ENCODE measurements at places on chromosomes 3 and 15. TPM values are rescaled to one million over a fixed set of nuclear protein-coding genes. Genes with fewer than 3 reads are reported as not detected.

DNA sequence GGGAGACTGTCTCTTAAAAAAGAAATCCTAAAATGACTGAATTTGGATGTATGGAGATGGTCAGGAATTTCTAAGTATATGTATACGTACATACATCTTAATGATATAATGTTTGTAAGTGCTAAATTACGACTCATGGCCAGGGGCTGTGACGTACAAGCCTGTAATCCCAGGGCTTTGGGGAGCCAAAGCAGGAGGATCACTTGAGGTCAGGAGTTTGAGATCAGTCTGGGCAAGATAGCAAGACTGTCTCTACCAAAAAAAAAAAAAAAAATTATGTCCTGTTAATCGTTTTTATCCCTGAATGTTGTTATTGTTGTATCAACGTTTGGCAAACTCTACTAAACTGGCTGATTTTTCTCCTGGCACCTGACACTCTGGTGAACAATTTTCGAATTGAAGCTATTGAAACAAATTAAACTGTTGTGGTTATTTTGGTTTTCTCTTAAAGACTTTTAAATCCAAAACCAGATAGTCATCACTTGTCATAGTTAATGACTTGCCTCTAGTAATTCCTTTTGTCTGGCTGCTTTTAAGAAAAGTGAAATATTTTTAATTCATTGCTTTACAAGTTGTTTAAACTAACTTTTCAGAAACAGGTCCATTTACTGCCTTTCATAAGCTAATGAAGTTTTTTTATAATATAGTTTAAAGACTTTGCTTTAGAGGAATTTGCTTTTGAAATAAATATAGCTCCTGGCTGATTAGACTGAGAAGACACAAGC is 7.0 kb downstream of the MORF4L1 start:
- DNase-seq, result no peak

DNA sequence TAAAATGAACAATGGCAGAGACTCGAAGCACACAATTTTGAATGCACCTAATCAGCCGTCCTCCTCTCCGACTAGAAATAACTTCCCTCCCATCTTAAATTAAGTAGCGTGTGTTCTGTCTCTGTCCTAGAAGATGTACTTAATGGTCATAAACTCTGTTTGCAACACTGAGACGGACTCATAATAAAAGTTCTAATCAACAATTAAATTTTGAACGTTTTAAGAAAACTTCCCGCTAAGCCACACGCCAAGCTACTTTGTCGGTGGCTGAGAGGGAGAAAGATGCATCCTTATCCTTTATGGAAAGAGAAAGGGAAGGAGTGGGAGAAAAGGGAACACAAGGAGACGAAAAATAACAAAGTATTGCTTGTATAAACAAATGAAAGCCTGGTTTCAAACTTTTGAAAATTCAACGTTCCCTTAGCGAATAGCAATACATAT is 989 bp downstream of the GNB4 start:
- DNase-seq, result peak; percentile 18

GRCh38 chr3:38573111-38573510 is 76.4 kb downstream of the SCN5A start:
- DNase-seq, result no peak

DNA sequence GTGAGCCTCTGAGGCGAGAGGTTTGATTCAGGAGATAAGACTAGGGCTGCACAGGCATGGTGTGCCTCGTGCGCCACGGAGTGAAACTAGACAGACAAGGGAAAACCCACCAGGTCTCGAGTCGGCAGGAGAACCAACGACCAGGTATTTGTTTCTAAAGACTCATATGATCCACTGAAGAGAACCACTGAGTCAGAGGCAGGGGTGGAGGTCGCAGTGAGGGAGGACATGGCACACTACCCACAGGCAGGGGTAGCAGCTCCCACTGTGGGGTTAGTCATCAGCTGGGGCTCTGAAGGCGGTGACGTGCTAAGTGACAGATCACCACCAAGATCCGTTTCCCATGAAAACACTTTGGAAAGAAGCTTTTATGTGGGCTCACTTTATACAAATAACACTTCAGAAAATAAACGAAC is 45.7 kb downstream of the CHSY1 start:
- DNase-seq, result no peak

DNA sequence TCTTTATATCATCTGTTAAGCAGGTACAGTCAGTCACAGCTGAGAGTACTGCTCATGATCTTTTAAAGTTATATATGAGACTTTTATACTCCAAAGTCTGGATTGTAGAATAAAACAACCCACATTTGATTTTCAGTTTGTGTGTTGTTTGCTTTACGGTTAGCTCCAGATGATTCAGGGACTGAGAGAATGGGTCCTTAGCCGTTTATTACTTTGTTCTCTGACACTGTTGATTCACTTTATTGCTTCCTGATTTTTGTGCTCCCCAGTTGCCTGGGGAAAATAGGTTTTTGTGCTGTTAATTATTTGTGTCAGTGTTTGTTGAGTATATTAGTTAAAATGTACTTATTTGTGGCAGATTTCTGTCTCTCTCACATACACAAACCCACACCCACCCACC is 8.6 kb upstream of the EBLN2 start:
- no peak for DNase-seq

DNA sequence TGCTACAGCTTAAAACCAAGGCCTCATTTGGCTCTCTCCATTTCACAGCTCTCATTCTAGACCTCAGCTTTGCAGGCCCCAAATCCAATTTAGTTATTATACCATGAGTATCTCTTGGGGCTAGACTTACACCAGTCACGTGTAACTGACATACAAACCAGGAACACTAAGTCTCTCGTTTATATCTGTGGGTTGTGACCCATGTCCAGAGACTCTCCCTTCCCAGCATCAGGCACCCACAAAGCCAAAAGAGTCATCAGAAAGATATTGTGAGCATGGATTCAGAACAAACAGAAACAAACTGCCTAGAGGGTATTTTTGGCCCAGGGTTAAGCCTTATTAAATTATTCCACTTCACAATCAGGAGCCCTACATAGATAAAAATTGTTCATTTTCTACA is 5.6 kb upstream of the CCDC13 start:
- no peak for DNase-seq

- peak; percentile 73 for DNase-seq
These were observed 154.0 kb upstream of the PRICKLE2 start for GRCh38 chr3:64379221-64379620.

- no peak for DNase-seq
These were observed 1.3 kb downstream of the HDDC3 start for GRCh38 chr15:90930861-90931574.

GRCh38 chr3:126340081-126340511 is 17.1 kb downstream of the KLF15 start:
- DNase-seq, result no peak

- no peak for DNase-seq
These were observed 21.4 kb upstream of the ABHD17C start for GRCh38 chr15:80673561-80674244.

DNA sequence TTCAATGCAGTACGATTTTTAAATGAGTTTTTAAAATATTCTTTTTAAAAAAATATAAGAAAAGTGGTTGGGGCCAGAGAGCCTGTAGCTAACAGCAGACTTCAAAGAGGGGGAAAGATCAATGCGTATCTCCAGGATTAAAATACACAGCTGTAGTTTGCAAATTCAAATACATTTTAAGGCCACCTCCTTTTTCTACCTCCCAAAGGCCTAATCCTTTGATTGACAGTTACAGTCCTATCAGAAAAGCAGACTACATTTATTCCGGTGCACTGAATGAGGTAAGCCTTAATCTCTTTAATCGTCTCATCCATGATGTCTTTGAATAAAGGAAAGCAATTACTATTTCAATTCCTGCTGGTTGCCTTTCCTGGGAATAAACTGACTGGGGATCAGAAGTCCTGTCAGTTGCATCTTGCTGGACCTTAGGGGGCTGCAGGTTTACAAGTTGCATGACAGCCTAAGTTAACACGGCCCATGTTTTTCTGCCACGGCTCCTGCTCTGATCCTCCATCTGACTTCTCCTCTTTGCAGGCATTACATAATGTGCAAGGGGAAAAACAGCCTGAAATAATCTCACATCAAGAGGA is 51.7 kb downstream of the CADPS start:
- no peak for DNase-seq

DNA sequence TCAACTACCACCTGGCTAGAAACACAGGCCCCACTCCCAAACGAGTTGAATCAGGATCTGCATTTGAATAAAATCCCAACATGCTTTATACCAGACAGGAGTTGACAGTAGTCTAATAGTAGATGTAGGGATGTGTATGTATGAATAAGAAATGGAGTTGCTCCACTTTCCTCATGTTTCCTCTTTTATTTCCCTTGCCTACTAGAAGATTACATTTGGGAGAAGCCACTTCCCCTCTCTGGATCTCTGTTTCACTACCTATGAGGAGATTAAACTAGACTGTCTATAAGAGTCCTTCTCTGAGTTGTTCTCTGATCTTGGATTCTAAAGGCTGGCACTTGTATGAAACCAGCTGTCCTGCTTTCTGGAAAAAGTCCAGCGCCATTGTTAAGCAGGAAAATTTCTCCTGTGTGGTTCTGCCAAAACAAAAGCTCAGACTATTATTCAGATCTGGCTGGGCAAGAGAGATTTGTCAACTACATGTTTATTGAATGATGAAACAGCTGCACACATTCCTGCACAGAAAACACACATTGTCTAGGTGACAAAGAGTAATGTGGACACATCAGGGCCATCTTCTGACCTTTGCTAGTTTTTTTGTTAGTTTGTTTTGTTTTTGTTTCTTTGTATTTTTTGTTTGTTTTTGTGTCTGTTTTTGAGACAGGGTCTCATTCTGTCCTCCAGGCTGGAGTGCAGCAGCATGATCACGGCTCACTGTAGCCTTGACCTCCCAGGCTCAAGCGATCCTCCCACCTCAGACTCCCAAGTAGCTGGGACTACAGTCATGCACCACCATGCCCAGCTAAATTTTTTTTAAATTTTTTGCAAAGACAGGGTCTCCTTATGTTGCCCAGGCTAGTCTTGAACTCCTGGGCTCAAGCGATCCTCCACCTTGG is 29.9 kb downstream of the ACP3 start:
- peak; percentile 53 for DNase-seq

- peak; percentile 96 for DNase-seq
These were observed 23.2 kb downstream of the SCN11A start for GRCh38 chr3:39028546-39028945.

DNA sequence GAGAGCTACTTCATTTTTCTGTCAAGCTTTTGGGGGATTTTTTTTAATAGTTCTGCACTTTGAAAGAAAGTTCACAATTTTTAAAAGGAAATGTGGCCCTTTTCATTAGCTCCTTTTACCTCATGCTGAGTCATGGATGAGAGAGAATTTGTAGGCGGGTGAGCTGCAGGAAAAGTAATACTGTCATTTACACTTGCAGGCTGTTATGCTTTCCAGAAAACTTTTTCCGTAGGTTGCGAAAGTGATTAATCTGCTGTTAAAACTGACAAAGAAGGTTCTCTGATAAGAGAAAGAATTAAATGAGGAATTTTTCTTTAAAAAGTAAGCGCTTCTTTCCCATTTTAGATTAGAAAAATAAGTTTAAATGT is 430.2 kb downstream of the LPP start:
- no peak for DNase-seq

DNA sequence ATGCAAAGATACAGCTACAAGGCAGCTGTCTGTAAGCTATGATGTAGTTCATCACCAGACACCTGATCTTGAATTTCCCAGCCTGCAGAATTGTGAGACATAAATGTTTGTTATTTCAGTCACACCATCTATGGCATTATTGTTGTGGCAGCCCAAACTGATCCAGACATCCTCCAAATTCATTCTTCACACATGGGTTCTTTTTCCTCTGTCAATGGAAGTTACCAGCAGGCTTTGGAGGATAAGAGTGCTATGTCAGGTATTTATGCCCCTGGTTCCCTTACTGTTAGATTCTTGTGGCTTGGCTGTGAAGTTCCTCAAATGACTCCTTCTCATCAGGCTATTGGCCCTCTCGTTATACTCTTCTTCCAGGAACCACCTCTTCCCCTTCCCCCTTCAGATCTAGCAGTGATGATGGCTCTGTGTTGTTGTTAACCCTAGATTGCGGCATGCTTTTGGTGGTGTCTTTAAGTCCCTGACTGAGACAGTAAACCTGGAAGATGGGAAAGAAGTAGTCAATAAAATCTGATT is 91.0 kb upstream of the CHMP2B start:
- DNase-seq, result no peak

DNA sequence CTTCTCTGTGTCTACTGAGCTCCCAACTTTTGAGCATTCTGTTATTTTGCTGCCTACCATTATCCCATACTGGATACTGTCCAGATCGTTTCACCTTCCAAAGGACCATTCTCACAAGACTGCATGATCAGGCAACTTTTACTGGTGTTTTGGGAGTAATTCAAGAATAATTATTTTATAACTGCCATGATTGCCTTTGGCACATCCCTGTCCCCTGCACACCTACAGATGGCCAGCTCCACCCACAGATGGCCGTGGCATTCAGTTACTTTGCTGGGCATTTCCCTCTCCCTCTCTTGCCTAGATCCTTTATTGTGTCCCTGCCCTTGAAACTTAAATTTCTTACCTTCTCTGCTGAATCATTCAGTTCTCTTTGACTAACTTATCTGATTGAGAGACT is 263.9 kb downstream of the DIPK2A start:
- DNase-seq, result no peak

DNA sequence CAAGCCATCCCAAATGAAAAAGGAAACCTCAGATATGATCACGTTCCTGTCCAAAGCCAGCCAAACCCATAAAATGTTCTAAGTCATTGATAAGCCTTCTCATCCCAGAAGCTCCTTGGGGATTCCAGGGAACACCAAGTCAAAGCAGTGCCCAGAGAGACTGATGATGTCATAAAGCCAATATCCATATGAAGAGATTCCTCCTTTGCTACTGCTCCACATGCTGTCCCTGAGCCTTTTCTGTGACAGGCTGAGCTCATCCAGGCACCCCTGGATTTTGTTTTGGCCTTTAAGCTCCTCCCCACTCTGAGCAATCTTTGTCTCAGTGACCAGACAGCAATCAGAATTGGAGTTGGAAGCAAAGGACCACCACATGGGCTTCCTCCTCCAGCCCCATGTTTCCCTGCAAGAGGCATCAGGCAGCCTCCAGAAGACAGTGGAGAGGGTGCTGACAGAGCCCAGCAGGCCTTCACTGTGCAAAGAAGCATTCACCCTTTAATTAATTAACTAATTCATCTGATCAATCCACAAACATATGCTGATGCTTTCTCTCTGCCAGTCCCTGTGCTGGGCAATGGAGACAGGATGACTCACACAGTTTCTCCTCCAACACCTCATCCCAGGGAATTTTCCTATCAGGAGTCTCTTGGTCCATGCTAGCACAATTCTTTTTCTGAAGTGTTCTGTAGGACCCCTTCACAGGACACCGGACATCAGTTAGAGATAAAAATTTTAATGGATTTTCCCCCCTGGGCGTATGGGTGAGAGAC is 25.0 kb downstream of the MEX3B start:
- DNase-seq, result peak; percentile 20

PPP4R2 gene
- polyA plus RNA-seq, result 5.6 TPM

P2RY14 gene
- polyA plus RNA-seq, result 1.4 TPM

HHATL gene
- polyA plus RNA-seq, result 85.1 TPM

C3orf49 gene
- polyA plus RNA-seq, result not detected

DENND4A gene
- polyA plus RNA-seq, result 7.9 TPM

OR5K2 gene
- not detected for polyA plus RNA-seq

SNX22 gene
- polyA plus RNA-seq, result 13.4 TPM

GTF2A2 gene
- 126 TPM for polyA plus RNA-seq

WDR93 gene
- polyA plus RNA-seq, result 0.32 TPM

GOLGA6D gene
- not detected for polyA plus RNA-seq

P2RY1 gene
- polyA plus RNA-seq, result 0.49 TPM

TRAK1 gene
- 28.8 TPM for polyA plus RNA-seq

CPN2 gene
- not detected for polyA plus RNA-seq

Measured in brain (organoid and tissue), 16 donors.